ENCODE measurements at places on chromosomes 13 and 19.

GRCh38 chr19:29660835-29661234, 4.4 kb upstream of the PLEKHF1 start:
- DNase-seq: no peak

GRCh38 chr19:29285878-29286277, 72.9 kb upstream of the UQCRFS1 start:
- DNase-seq: no peak

GRCh38 chr19:41708481-41708880, at the start of gene CEACAM5:
TSS of gene CEACAM5 (plus strand) at chr19:41708626. CDS start at chr19:41708732, 106 bp downstream.
- no peak for DNase-seq

DNA sequence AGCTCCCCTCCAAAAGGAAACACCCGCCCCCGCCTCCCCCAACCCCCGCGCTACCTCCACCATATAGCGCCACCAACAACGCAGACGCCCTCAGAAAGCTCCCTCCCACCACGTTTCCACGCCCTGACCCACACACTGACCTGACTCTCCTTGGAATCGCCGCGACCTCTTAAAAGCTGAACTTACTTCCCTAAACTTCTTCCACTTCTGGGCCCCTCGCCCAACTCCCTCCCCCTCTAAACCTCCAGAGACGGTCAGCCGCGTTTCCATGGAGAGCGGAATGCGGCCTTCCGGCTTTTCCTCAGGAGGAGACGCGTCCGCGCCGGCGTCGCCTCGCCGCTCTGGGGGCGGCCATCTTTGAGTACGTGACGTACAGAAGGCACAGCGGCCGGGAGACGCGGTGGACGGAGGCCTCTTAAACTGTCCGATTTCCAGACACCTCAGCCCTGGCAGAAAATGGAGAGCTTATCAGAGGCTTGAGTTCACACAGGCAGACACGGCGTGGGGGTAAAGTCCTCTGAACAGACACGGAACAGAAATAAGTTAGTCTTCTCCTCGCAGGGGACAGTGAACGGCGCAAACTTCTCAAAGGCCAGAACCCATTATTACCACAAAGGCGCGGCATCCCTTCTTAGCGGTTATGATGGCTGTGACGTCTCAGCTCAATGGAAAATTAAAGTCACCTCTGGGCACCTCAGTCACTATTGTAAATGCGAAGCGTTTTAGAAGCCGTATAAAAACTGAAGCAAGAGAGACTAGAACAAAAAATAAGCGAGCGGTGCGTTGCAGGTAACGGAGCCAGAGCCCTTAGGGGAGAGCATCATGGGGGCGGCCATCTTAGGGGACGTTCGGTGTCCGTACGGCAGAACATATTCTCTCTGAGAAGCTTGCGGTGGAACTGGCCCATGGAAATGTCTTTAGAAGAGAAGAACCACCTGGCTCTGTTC, at the start of gene ZNF432:
Gene ZNF432, minus strand, starts transcription at position 284 of the 947 bp plus-strand sequence. CDS start 1,970 bp downstream, outside the sequence.
- DNase-seq: peak; percentile 92

GRCh38 chr13:100179276-100179675, 90.4 kb downstream of the PCCA start:
- no peak for DNase-seq
